ENCODE measurements at places on chromosomes 7 and 10.
A peak's percentile ranks its signal among the peaks of the same experiment; 100 is the strongest.

DNA sequence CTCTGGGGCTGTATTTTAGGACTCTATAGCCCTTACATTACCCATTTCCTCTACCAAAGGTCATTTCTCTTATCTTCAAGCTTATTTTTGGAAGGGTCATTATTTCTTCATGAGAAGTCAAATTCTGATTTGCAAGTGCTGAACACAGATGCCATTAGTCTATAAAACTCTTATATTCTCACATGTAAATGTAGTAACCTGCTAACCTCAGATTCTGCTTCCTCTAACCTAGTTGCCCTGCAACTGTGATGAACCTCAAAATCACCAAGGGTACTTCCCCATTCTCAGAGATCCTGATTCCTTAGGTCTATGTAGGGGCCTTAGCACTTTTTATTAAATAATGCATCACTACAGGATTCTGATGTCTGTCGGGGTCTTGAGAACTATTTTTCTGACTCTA lies 6.3 kb downstream of the FAS start:
- peak; percentile 96 for DNase-seq

- DNase-seq = no peak
Measured at GRCh38 chr7:80918399-80918798, 452 bp downstream of the SEMA3C start.

DNA sequence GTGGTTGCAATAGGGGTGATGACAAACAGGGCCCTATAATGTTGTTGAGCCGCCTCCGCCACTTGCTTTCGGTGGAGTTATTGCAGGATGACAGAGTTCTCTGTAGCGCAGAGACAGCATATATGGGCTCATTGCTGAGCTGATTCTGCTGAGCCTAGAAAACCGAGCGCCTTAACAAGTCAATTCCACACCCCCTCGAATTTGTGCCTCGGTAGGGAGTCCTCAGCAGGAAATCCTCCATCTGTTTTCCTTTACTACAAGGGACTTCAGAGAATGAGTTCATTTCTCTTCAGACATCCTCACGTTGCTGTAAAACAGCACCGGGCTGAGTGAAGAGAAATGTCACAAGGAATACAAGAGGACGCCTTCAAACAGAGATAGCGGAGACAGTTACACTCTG lies 90.7 kb upstream of the KIAA1217 start:
- no peak for DNase-seq

DNA sequence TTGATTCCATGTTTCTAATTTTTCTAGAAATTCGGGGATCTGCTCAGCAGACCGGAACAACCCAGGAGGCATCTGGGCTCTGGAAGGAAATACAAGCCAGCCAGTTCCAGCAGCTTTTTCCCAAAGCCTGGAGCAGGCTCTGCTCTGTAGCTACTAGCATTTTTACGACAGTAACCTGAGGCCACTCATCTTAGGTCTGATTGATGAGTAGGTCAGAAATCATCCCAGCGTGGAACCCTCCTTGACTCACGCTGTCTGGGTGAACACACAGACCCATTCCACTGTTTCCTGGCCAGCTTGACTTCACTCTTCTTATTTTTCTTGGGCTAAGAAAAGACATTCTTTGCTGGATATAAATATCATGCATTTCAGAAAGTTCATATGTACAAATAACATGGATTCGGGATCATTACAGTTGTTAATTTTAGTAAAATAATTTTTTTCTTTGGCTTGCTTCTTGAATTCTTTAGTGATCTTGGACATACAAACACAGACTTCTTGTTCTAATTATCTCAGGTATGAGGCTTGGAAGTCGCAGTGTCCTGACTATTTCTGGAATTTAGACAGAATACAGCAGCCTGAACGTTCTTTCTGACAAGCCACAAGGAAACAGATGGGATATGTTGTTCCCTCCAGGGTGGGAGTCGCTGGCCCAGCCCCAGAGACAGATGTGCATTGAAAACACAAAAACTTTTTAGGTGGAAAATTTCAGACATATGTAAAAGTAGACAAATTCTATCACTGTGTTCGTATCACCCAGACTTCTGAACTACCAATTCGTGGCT lies 54.6 kb upstream of the PITRM1 start:
- DNase-seq = no peak

GRCh38 chr10:73647875-73648651 lies 6.8 kb upstream of the MYOZ1 start:
- DNase-seq = no peak

GRCh38 chr7:81515009-81515408 lies 254.8 kb downstream of the HGF start:
- DNase-seq = no peak

DNA sequence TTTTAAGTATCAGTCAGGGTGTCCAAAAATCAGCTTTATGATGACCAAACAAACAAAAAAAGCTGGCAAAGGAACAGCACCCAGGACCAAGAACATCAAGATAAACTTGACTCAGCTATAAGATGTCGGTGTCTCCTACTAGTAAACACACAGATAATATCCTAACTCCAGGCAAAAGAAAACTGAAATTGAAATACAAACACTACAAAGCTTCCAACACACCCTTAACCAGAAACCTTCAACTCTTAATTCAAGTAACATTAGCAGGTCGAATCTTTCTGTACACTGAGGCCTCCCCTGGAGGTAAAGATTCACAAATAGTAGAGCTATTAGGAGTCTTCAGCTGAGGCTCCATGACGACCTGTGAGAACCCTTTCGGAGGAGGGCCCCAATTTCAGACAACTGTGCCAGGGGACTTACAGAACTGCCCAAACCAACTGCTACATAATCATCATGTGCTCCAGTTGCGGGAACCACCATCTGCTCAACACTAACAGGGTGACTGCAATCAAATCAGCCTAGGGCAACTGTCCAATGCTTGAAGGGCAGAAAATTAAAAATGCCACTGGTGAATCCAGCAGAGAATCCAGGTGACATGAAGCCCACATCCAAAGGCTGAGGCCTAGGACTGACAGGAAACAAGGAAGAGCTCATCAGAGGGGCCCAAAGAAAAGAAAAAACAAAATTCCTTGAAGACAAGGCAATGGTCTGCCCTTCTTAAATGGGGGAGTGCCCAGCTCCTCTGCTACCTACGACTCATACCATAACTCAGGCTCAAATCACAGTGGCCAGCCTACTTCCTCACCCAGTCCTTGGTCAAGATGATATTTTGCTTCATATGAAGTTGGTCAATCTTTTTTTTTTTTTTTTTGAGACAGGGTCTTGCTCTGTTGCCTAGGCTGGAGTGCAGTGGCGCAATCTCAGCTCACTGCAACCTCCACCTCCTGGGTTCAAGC lies 20.0 kb downstream of the XPNPEP1 start:
- DNase-seq = peak; percentile 11

DNA sequence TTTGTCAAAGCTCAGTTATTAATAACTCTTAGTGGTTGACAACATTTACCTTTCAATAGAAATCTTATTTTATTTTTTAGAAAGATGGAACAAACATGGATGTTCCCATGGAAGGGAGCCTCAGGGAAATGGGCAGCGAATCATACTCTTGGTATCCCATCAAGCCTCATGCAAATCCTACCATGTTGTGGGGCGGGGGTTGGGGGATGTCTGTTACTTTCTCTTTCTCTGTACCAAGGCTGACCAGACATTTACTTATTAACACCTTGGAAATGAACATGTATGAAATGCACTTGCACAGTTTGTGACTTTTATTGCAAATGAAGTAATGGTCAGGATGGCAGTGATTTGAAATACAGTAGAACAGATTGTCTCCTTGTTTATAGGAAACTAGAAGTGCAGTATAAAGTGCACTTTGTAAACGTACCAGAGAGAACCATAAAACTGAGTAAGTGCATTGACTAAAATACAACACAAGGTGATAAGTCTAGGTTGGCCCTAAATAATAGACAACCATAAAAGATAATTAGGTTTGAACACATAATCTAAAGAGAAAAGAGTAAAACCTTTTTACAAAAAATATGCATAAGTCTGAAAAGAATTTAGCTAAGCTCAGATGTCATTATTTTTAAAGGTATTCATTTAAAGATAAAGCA lies 32.4 kb downstream of the SEMA3D start:
- no peak for DNase-seq

DNA sequence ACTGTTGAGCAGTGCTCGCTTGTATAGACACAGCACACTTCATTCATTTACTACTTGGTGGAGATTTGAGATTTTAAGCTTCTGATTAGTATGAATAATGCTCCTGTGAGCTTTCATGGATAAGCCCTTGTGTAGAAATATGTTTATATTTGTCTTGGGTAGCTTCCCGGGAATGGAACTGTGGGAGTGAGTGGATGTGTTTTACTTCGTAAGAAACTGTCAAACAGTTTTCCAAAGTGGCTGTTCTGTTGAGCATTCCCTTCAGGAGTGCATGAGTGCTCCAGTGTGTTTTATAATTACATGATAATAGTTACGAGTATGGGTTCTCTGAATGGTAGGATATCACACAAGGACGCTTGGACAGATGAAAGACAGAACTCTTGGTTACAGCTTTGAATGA lies 49.4 kb downstream of the VWC2 start:
- no peak for DNase-seq

GRCh38 chr10:114821915-114822443 lies 399 bp downstream of the FHIP2A start:
- DNase-seq = no peak

GRCh38 chr10:98642281-98642680 lies 195.5 kb upstream of the HPS1 start:
- DNase-seq = no peak

GRCh38 chr7:150428671-150429451 lies 21.6 kb upstream of the GIMAP8 start:
- DNase-seq = peak; percentile 78

GRCh38 chr10:69446229-69446628 lies 5.0 kb upstream of the TSPAN15 start:
- DNase-seq = no peak

DNA sequence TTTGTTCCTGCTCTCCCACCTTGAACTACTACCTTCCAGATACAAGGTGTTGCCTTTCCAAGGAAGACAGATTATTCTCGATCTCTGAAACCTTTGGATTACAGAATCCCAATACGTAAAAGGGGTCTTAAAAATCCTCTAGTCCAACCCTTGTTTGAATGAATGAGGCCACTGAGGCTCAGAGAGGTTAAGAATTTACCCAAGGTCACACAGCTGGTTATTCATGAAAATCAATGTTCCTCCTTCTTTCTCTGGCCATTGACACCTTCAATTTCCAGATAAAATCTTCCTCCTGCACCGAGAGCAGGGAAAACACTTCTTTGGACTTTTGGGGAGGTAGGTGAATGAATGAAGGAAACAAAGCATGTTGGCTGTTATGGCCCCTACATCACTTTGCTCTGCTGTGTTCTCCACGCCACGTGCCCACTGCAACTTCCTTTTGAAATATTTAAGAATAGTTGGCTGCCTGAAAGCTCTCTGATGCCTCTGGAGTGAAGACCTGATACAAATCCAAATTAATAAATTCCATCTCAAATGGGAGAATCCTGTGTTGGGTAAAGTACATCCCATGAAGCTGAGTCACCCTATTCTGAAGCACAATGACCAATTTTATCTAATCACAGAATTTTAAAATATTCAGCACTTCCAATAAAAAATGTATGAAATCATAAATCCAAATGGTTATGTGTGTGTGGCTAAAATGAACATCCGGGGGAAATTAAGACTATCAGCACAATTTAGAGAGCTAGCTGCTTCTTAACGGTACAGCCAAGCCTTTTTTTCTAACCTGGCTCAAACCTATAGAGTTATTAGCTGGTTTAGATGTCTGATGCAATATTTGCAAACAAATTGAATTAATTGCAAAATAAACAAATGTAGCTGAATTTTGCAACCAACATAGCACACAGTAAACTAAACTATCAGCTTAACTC lies 7.3 kb downstream of the SVIL start:
- DNase-seq = no peak

GRCh38 chr7:30102281-30102680 lies 32.5 kb upstream of the MTURN start:
- DNase-seq = no peak

DNA sequence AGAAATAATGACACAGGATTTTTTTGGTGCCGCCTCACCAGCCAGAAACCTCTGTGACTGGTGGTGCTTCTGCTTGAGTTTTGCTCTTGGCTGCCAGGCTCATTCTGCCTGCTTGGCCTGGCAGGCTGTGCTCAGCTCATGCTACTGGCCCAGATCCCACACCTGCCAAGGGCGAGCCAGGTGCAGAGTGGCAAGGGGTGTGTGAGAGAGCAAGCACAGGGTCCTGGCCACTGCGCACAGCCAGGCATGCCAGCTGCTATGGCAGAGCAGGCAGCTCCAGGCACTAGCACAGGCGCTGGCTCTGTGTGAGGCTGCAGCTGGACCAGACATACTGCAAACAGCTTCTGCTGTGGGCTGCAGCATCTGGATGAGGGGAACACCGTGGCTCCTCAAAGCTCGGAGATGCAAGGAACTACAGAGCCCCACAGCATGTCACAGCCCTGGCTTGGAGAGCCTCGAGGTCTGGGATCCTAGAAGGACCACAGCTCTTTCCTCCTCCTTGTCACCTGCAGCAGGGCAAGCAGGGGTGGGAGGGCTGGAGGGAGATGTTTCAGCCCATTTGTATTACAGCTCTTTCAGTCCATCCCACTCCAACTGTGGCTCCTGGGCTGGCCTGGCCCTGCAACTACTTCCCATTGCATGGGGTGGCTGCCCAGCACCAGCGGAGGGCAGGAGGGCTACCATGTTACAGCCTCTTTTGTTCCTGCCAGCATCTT lies 313.4 kb upstream of the SEMA3C start:
- no peak for DNase-seq

DNA sequence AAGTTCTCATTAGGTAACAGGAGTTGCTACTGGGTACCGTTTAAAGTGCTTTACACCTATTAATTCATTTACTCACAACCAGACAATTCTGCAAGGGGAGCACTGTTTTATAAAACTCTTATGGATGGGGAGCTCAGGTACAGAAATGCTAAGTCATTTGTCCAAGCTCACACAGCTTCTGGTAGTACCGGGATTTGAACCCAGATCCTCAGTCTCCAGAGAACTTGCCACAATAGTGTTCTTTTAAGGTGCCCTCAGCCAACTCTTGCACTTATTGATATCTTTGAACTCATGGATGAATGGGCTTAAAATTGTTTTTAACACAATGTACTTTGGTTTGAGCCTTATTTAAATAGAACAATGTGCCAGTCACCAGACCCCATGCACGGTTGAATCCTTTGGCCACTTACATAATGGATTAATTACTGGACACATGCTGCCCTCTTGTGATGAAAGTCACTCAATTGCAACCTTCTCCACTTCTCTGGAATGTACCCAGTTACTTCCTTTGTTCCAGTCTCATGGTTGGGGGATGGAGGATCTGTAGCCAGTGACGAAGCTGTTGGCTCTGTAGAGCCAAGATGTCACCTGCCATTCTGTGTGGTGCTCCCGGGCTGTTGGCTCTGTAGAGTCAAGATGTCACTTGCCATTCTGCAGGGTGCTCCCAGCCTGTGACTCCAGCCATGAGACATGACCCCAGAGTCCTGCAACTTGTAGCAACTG lies 65.6 kb downstream of the NOD1 start:
- DNase-seq = peak; percentile 65

DNA sequence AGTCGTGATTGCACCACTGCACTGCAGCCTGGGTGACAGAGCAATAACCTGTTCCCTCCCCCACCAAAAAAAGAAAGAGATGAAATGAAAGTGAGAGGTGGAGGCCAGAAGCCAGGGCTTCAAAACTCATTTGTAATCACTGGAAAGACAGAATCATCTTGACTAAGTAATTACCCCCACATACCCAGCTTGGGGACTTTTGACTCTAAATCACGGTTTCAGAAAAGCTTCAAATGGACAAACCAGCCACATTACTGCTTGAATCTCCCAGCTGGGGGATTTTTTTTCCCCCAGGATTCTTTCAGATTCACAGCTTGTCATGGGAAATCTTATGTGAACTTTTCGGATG lies 361.0 kb downstream of the FRMD4A start:
- DNase-seq = no peak

Data from AML-193 (cell line).